A673 (cell line): ENCODE measurements at places on chromosomes 13 and 19. TPM values are rescaled to one million over a fixed set of nuclear protein-coding genes. Genes with fewer than 3 reads are reported as not detected.
A peak's percentile ranks its signal among the peaks of the same experiment; 100 is the strongest.

HMG20B gene
- total RNA-seq = 53.9 and 71.5 TPM in 2 replicates

GRCh38 chr19:30106417-30107095, 164.5 kb downstream of the URI1 start:
- DNase-seq = no peak

DNA sequence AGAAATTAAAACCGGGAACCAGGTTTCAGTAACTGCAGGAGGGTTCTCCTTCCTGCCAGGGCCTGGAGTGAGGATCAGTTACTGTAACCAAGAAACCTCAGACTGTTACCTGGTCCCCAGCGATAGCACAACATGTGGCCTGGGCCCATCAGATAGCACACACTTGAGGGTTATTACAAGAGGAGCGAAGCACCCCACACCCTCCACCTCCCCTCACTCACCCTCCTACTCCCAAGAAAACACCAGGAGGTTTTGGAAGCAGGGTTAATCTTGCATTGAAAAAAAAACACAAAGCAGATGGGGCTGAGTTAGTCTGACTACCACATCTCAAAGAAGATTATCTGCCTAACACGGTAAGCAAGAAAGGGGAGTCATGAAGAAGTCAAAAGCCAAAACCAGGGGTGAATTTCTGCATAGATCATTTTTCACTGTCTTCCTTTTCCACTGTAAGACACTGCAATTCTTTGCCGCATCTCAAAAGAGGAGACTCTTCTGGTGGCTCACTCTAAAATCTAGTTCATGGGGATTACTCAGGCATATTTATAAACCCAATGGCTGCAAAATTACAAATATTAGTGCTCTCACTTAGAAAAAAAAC, 75.9 kb upstream of the DOCK9 start:
- DNase-seq = no peak

DNA sequence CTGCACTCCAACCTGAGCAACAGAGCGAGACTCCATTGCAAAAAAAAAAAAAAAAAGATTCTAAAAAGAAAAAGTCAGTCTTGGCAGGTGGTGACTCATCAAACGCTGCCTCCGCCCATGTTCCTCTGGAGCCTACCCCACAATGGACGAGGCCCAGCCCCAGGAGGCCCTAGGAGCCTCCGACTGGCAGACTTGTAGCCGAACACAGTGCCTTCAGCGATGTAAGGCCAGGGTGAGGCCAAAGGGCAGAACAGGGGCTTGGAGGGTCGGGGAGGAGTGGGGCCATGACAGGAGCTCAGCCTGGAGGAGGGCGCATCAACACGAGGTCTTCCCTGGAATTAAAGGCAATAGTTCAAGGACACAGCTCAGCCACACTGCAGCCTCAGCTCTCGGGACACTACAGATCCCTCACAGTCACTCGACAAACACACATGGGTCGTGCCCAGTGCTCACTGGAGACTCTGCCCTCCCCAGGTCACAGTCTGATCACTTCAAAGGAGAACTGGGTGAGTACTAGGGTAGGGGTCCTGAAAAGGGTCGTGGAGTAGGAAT, 5.1 kb downstream of the USE1 start:
- peak; percentile 73 for DNase-seq

KCNJ14 gene
- total RNA-seq = 6.5 and 7.0 TPM in 2 replicates

VWA8 gene
- 18.5 and 20.3 TPM in 2 replicates for total RNA-seq

UBE2M gene
- total RNA-seq = 182 and 185 TPM in 2 replicates

DNA sequence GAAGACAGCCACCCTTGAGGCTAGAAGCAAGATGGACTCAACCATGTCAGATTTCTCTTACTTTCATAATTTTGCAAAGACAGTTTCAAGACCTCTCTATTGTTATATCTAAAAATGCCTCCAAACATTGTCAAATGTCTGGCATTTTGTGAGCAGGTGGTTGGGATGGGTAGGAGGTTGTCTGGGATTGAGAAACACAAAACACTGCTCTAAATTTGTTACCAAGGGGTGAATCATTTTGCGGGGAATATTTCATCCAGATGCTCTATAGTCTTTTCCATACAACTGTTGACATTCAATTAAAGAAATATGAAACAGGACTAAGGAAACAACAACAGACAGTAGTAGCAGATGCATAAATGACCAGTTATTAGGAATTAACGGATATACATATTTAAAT, 208.2 kb downstream of the ITGBL1 start:
- DNase-seq = no peak

ARHGEF1 gene
- 159 and 164 TPM in 2 replicates for total RNA-seq

DNA sequence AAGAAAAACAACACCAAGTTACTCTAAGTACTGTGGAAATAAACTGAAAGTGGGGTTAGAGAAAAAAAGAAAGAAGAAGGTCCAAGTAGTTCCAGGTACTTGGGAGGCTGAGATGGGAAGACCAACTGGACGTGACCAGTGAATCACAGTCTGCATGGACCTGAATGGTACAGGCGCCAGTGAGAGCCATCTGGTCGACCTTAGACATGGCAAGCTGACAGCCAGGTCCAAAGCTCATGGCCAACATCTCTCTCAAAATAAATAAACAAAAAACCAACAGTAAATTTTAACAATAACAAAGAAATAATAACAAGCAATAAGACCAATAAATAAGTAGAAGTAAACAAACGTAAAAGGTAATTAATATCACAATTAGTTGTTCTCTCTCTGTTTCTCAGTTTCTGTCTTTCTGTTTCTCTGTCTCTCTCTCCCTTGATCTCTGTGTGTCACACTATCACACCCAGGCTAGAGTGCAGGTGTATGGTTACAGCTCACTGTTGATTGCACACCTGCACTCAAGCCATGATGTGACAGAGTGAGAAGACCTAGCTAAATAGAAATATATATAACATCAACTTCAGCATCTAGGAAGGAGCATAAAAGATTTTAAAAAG, 31.6 kb upstream of the ZNF724 start:
- DNase-seq = no peak

- DNase-seq = no peak
Observed at GRCh38 chr19:32868206-32868950, 1.2 kb downstream of the SLC7A9 start.

- DNase-seq = peak; percentile 83
Observed at GRCh38 chr13:99995589-99996380, 14.2 kb downstream of the ZIC2 start.
